Stimulated activated naive CD8-positive, alpha-beta T cell treated with anti-CD3 and anti-CD28 coated beads, Interleukin-15, Interleukin-2, amounts not matched to agents 100 U/mL and 50 U/mL, for 24 hours (primary cell): ENCODE measurements at places on chromosomes 13 and 19.
A peak's percentile ranks its signal among the peaks of the same experiment; 100 is the strongest.

- no peak for DNase-seq
Measured at GRCh38 chr19:560121-560520, 12.3 kb upstream of the BSG start.

- DNase-seq, result no peak
Measured at GRCh38 chr13:45575146-45575829, 40.3 kb downstream of the ERICH6B start.

DNA sequence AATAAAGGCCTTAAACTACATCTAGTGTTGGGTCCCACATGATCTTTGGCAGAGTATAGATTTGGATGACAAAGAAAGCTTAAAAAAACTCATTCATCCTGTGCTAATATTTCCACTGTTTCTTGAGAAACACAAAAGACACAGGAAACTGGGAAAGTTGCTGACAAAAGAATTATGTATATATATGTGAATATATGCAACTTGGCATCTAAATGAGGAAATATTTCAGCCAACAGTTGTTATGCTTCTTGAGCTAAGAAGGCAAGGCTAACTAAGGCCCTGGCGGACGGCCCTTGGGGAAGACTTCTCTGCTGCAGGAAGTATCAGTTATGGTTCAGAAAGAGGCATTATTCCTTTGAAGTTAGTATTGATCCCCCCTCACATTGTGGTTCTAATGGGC, 491.8 kb downstream of the DIAPH3 start:
- DNase-seq, result no peak

GRCh38 chr19:16338470-16339360, 14.1 kb downstream of the KLF2 start:
- DNase-seq, result peak; percentile 72

DNA sequence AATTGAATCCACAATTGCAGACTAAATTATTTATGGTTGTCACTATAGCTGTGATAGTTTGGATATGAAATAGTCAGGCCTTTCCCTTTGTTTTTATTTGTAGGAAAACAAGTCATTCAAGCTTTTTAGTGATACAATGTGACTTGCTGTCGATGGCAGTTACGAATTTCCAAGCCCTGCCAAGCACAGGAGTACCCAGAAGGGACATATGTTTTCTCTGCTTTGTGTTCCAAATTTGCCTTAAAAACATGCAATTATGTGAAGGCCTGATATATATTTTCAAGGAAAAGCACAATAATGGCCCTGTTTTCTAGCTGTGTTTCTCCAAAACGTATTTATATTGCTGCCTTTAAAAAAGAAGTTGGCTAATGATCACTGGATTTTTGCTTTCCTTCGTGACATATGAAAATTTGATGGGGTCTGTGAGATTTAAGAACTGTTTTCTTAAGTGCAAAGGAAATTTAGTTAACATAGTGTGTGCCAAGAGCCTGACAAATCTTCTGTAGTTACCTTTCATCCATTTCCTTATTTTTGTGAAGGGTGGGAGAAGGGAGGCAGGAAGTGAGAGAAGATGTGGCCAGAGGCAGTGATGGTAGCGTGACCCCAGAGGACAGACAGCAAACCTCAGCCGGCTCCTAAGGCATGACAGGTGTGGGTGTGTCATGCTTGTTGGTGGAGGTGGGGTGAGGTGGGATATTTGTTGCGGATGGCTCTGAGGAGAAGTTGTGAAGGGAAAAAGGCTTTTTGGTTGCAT, 79.6 kb downstream of the TEX26 start:
- no peak for DNase-seq
